ENCODE measurements at places on chromosomes 16 and 17.

DNA sequence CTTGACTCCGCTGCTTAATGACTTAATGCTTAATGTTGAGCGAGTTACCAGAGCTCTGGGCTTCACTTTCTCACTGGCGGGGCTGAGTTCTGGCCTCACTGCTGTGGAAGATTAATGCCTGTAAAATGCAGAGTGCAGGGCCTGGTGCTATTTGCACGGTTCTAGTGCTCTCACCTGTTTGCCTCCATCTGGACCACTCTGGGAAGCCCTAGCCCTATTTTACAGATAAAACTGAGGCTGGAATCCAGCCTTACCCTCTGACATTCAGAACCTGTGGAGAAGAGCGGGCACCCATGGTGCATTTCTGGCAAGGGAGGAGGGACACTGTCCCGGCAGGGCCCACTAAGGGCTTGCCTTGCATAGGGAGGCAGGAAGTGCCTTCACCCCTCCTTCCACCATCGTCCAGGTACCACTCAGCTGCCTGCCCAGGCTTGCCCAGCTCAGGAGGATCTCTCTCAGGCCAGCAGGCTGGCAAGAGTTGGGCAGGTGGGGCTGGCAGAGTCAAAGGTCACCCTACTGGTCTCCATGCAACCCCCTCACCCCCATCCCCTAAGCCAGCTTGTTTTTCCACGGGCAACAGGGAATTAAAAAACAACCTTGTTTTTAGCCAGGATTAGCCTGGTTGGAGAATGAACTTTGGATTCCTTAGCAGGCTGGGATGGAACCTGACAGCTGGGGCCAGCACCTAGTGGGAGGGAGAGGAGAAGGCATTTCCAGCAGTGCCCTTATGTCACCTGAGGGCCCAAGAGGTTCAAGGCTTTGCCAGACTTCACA is 4.1 kb upstream of the UBALD1 start:
- DNase-seq, result no peak
- H3K4me3 ChIP-seq, result no peak overlapping the region
- no peaks in the 10 kb centered on the region for H3K36me3 ChIP-seq

GRCh38 chr16:12062343-12063003 is 85.9 kb downstream of the SNX29 start:
- peaks cover 3% of the 10 kb centered on the region for H3K4me1 ChIP-seq
- H3K27me3 ChIP-seq, result no peaks in the 10 kb centered on the region
- H3K27ac ChIP-seq, result peak overlapping the region; percentile 73
- DNase-seq, result no peak

- H3K27ac ChIP-seq, result no peak overlapping the region
- no peak overlapping the region for H3K4me3 ChIP-seq
- H3K36me3 ChIP-seq, result no peaks in the 10 kb centered on the region
- H3K27me3 ChIP-seq, result no peaks in the 10 kb centered on the region
Observed at GRCh38 chr16:27737513-27737912, 187.6 kb downstream of the KATNIP start.

GRCh38 chr17:7561589-7562207 is at the start of gene SENP3:
Gene SENP3, plus strand, starts transcription at chr17:7561919. Its CDS starts 1,158 bp downstream, at chr17:7563077.
- peaks cover 30% of the 10 kb centered on the region for H3K4me1 ChIP-seq
- no peaks in the 10 kb centered on the region for H3K27me3 ChIP-seq
- H3K4me3 ChIP-seq, result peak within 1 kb of the TSS; percentile 82
- peak within 1 kb of the TSS; percentile 93 for H3K27ac ChIP-seq
- DNase-seq, result peak; percentile 91
- peaks cover 36% of the 10 kb centered on the region for H3K36me3 ChIP-seq

GRCh38 chr17:37170881-37171425 is 204.8 kb upstream of the C17orf78 start:
- no peaks in the 10 kb centered on the region for H3K27me3 ChIP-seq
- H3K27ac ChIP-seq, result no peak overlapping the region
- no peak overlapping the region for H3K4me3 ChIP-seq
- no peaks in the 10 kb centered on the region for H3K4me1 ChIP-seq

GRCh38 chr17:27520491-27521185 is 64.4 kb downstream of the KSR1 start:
- DNase-seq, result no peak
- H3K27me3 ChIP-seq, result no peaks in the 10 kb centered on the region
- no peaks in the 10 kb centered on the region for H3K36me3 ChIP-seq
- H3K4me3 ChIP-seq, result no peak overlapping the region
- no peaks in the 10 kb centered on the region for H3K4me1 ChIP-seq

- no peak overlapping the region for H3K4me3 ChIP-seq
- DNase-seq, result no peak
- H3K27me3 ChIP-seq, result no peaks in the 10 kb centered on the region
- no peak overlapping the region for H3K27ac ChIP-seq
Observed at GRCh38 chr16:17488506-17488905, 17.7 kb upstream of the XYLT1 start.

DNA sequence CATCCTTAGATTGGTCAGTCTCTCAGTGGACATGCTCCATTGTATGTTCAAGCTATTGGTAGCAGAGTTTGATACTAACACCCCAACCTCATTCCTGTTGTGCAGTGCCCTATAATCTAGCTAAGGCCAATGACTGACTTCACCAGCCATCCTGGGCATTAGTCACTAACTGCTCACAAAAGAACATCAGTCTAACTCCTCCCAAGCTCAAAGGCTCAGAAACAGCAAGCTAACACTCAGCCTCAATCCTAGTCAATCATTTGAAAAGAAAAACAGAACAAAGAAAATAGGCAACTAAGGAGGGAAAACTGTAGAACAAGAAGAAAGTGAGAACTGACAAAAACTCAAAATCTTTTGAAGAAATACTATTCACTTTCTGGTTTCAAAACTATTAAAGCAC is 199.1 kb upstream of the C17orf78 start:
- DNase-seq, result no peak
- peaks cover 11% of the 10 kb centered on the region for H3K36me3 ChIP-seq
- no peak overlapping the region for H3K27ac ChIP-seq

DNA sequence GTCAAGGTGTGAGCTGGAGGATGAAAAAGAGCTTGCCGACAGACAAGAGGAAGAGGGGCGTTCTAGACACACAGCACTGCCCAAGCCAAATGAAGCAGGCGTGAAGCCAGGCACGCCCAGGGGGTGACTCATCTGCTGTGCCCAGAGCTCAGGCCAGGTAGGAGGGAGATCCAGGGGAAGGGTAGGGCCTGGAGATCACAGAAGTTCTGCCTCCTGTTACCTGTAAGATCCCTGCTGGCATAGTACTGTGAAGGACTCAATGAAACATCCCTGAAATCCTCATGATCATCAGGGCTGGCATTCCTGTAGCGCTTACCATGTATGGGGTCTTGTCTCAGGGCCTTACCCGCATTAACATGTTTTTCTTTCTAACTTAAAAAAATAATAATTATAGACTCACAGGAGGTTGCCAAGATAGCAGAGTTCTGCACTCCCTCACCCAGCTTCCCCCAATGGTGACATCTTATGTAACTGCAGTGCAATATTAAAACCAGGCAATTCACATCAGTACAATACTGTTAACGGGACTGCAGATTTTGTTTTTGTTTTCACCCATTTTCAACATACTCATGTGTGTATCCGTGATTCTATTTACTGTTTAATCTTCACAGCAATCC is 158.6 kb downstream of the XYLT1 start:
- no peaks in the 10 kb centered on the region for H3K36me3 ChIP-seq
- H3K27me3 ChIP-seq, result no peaks in the 10 kb centered on the region
- no peak overlapping the region for H3K27ac ChIP-seq
- no peak overlapping the region for H3K4me3 ChIP-seq
- H3K4me1 ChIP-seq, result peaks cover 7% of the 10 kb centered on the region

GRCh38 chr17:58005031-58005727 is 1.9 kb downstream of the SRSF1 start:
- H3K27me3 ChIP-seq, result no peaks in the 10 kb centered on the region
- peak overlapping the region; percentile 89 for H3K4me3 ChIP-seq
- DNase-seq, result no peak
- peaks cover 3% of the 10 kb centered on the region for H3K36me3 ChIP-seq
- peaks cover 23% of the 10 kb centered on the region for H3K4me1 ChIP-seq

DNA sequence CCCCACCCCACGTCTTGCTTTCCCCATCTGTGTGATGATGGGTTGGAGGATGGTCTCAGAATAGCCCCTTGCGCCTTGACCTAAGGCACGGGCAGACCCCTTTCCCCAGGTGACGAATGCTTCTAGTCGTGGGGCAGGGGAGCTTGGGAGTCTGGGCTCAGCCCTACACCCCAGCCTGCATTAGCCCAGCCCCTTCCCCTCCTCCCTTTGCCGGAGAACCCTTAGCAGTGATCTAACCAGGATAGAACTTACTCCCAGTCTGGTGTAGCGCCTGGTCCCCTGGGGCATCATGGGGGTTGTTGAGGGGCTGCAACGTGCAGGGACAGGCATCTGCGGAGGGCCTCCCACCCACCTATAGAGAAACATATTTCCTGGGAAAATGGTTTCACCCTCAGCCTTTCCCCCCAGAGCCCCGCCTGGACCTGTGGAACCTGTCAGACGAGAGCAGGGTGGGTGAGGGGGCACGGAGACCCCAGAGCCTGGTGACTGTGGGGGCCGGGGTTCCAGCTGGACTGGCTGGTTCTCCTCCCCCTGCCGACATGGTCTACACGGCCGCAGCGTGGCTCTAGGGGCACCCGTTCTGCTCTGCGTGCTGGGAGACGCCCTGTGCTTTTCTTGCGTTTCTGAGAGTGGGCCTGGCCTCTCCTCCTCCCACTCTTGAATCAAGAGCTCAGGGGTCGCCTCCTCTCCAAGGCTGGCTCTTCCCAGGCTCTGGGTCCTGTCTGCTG is 4.7 kb downstream of the SMTNL2 start:
- no peaks in the 10 kb centered on the region for H3K36me3 ChIP-seq
- H3K27ac ChIP-seq, result no peak overlapping the region
- no peak overlapping the region for H3K4me3 ChIP-seq
- H3K27me3 ChIP-seq, result peaks cover 68% of the 10 kb centered on the region
- no peaks in the 10 kb centered on the region for H3K4me1 ChIP-seq

All from thymus (tissue), 14 donors.